ENCODE measurements at places on chromosomes 16 and 17.

- DNase-seq: no peak
Measured at GRCh38 chr17:28133562-28133970, 91.1 kb downstream of the NLK start.

DNA sequence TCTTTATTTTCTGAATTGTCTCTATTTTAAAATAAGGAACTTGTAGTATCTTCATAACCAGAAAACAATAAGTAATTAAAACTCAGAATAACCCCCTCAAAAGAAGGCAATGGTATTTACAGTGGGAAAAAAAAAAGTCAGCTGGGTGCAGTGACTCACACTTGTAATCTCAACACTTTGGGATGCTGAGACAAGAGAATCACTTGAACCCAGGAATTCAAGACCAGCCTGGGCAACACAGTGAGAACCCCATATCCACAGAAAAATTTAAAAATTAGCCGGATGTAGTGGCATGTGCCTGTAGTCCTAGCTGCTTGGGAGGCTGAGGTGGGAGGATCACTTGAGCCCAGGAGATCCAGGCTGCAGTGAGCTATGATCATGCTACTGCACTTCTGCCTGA is 33.5 kb downstream of the ADAM11 start:
- no peak for DNase-seq

GRCh38 chr16:26276289-26276688 is 584.5 kb downstream of the HS3ST4 start:
- no peak for DNase-seq

DNA sequence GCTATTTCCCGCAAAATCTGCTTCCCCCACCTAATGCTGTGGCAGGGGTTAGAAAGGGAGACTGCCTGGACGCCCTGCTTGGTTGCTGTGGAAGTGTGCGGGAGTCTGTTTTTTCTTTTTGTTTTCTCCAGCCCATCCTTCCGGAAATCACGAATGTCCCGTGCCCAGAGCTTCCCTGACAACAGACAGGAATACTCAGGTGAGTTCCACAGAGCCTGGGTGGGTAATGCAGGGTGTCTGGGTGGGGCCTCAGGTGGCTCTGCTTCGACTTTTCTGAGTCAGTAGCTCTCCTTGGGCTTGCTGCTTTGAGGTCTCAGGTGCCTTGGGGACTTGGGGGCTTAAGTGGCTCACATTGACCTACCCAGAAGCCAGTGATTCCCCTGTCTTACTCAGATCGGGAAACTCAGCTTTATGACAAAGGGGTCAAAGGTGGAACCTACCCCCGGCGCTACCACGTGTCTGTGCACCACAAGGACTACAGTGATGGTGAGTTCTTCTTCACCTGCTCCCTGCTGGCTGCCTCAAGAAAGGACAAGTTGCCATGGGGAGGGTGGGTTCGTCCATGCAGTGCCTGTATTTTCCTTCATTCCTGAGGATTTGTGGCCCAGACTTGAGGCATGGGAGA is 11.4 kb downstream of the LIMD2 start:
- no peak for DNase-seq

DNA sequence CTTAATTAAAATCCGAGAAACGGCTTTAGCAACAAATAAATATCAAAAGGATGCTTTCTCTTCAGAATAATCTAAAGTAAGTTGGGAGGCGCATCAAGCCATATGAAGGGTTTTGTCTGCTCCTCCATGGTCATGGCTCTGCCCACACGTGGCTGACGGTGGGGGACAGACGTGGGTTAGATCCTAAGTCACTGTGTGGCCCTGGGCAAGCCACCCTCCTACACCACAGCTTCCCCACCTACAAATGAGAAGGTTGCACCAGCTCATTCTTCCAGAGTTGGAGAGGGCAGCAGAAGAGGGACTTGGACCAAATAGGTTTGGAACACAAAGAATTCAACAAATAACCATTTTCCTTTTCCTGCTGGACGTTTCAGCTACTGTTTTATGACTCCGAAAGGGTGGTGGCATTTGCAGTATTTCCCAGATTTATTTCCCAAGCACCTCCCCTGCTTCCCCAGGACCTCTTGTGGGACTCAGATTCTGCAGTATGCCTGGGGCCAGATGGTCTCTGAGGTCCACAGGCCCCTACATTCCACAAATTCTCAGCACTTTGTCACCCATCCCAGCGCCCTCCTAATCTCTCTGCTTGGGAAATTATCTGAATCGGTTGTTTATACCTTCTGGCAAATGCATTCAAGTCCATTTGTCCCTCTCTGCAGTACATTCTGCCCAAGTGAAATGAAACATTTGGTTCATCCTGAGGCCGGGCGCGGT is 17.8 kb downstream of the LRRC75A start:
- no peak for DNase-seq

- no peak for DNase-seq
Measured at GRCh38 chr16:80947708-80948625, 58.7 kb downstream of the CMC2 start.

DNA sequence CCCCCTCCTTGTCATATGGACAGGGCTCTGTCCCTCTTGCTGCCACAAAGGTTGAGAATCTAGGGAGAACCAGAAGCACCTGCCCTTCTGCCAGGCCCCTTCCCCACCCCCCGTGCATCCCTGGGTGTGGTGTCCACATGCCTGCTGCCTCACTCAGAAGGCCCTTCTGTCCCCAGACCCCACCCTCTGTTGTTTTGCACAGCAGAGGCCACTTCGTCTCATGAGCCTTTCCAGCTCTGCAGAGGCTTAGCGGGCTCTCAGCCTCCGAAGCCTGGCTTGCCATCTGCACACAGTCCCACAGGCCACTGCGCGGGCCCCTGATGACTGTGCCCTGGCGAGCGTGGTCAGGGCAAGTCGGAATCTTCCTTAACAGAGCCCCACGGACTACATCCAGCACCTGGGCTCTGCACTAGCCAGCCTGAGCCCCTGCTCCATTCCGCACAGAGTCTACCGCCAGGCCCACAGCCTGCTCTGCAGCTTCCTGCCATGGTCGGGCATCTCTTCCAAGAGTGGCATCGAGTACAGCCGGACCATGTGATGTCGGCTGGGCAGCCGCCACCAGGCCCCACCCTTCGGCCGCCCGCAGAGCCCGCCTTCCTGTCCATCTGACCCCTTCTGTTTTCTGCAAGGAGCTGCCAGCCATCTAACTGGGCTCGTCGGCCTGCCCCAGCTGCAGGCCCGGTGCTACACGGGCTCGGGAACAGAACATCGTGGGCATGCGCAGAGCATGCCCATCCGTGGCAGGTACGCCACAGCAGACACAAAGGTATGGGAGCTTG is 10.8 kb downstream of the C16orf90 start:
- no peak for DNase-seq

DNA sequence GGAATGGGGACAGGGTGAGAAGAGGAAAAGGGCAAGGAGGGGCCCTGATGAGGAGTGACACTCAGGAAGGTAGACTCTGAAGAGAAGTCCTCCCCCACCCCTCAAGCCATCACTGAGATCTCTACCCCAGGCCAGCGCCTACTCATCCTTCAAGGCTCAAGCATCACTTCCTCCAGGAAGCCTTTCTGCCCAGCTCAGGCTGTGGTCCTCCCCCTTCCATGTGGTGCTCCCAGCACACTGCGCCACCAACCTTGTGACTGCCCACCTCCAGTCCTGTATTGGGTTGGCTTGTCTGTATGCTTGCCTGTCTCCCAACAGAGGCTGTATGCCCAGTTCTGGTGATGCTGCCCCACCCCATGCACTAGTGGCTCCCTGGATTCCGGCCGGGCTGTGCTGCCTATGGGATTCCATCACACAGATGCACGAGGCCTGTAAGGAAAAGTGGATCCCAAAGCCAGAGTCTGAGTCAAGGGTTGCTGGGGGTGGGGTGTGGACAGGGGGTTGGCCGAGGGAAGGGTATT is 19.8 kb upstream of the ZFP90 start:
- DNase-seq: no peak

DNA sequence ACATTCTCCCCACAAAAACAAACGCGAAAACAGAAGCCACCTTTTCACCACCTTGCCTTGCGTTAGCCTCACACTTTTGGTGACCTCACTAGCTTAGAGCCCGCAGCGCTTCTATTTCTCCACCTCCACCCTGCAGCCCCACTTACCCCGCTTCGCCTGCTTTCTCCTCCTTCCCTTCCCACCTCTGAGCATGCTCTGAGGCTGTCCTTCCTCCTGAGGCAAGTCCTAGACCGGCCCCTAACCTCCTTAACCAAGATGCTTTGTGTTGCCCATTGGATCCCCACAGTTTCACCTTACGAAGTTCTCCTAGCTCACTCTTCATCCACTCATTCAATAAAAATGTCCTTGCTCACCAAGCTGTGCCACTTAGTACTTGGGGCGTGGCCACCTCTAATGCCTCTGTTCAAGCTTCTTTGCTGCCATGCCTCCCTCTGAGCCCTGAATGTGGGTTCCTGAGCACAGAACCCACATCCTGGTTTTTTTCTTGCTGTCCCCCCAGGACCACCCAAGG is 1.3 kb downstream of the GNGT2 start:
- DNase-seq: no peak
